Fibroblast of gingiva (primary cell): ENCODE measurements at places on chromosomes 6 and 20.
A peak's percentile ranks its signal among the peaks of the same experiment; 100 is the strongest.

- no peak for DNase-seq
Observed at GRCh38 chr6:6656287-6656686, 67.8 kb downstream of the LY86 start.

DNA sequence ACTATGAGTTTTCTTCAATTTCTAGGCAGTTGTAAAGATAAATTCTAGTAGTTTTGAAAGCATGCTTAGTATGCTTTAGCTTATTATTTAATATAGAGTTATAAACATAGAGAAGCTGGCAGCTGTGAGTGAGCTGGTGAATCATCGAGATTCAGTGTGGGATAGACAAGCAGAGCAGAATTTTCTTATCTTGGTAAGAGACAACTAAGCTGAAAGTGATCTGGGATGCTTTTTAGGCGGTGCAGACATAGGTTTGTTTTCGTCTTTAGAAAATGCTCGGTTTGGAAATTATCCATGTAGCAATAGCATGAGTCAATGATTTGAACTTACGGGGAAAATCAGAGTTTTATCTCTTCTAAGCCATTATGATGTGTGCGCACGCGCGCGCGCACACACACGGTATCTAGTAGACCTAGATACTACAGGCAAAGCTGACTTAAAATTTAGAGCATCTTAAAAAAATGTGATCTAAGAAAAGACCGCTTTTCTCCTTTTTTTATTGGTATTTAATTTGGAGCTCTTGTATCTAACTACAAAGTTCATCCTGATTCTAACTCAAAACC lies 128.3 kb upstream of the MAP3K7 start:
- DNase-seq = no peak

GRCh38 chr20:53925651-53926401 lies 144.6 kb downstream of the BCAS1 start:
- no peak for DNase-seq

- DNase-seq = peak; percentile 23
Observed at GRCh38 chr20:36574366-36575135, 1.2 kb downstream of the TGIF2 start.

GRCh38 chr6:44712353-44713111 lies 325.0 kb downstream of the CDC5L start:
- no peak for DNase-seq

GRCh38 chr20:43096126-43096930 lies 93.4 kb downstream of the PTPRT start:
- DNase-seq = no peak

DNA sequence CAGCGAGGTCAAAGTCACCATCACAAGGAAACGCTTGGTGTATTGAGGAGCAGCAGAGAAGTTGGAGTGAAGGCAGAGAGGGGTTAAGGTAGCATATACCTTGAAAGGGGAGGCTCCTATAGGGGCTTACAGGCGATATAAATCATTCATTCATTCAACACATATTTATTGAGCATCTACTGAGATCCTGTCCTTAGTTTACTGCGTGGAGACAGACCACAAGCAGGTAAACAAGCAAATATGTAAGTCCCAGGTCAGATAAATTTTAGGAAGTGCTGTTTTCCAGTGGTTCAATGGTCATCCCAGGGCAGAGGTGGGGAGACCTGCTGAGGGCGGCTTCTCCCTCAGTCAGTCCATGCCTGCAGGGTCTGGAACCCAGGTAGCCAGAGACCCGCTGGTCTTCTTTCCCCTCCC lies 761 bp upstream of the DNMT3B start:
- DNase-seq = no peak

DNA sequence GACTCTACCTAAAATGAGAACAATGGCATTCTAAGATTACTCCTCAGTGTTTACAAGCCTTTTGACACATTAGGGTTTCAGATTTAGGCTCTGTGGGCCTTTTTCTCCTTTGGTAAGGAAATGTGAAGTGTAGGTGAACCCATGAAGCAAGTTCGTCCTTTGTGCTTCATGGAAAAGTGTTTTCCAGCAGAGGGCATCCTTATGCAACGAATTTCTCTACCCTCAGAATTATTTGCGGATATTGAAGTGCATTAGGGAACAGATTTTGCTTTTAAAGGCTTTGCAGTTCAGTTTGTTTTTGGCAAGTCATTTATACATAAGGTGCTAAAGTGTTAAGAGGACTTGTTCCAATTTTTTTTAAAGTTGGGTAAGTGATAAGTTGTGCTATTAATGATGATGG lies 55.7 kb upstream of the FERMT1 start:
- peak; percentile 37 for DNase-seq

GRCh38 chr20:63741676-63742380 lies 2.3 kb downstream of the SLC2A4RG start:
- no peak for DNase-seq

GRCh38 chr6:137219664-137220252 lies 573 bp upstream of the IFNGR1 start:
- DNase-seq = no peak

DNA sequence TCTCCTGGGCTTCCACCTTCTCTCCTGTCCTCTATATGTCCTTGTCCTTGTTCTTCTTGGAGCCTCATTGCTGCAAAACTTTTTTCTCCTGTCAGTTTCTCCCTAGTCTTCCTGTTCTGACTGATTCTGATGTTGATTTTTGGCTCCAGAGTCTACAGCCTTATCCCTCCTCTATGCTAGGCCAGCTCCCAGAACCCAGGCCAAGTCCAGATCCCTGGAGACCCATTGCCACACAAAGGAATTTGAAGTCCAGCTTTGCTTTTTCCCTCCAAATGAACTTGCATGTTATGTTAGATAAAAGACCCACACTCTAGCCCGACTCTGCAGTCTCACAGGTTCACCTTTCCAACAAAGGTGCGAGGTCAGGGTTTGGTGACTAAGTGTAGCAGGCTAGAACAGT lies 203.1 kb downstream of the FNDC1 start:
- no peak for DNase-seq

DNA sequence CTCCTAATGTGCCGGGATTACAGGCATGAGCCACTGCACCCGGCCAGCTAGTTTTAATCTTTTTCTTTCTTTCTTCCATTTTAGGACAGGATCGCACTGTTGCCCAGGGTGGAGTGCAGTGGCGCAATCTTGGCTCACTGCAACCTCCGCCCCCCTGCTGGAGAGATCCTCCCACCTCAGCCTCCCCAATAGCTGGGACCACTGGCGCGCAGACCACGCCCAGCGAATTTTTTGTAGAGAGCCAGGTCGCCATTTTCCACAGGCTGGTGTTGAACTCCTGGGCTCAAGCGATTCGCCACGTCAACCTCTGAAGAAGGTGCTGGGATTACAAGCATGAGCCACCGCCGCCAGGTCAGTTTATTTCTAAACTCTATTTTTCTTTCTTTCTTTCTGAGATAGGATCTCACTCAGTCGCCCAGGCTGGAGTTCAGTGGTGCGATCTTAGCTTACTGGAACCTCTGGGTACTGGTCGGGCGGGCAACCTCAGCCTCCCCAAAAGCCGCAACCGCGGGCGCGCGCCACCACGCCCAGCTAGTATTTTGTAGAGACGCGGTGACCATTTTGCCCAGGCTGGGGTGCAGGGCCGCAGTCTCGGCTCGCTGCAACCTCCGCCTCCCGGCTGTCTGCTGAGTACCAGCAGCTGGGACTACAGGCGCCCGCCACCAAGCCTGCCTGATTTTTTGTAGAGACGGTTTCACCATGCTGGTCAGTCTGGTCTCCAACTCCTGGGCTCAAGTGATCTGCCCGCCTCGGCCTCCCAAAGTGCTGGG lies 20.0 kb upstream of the LIN28B start:
- DNase-seq = no peak

DNA sequence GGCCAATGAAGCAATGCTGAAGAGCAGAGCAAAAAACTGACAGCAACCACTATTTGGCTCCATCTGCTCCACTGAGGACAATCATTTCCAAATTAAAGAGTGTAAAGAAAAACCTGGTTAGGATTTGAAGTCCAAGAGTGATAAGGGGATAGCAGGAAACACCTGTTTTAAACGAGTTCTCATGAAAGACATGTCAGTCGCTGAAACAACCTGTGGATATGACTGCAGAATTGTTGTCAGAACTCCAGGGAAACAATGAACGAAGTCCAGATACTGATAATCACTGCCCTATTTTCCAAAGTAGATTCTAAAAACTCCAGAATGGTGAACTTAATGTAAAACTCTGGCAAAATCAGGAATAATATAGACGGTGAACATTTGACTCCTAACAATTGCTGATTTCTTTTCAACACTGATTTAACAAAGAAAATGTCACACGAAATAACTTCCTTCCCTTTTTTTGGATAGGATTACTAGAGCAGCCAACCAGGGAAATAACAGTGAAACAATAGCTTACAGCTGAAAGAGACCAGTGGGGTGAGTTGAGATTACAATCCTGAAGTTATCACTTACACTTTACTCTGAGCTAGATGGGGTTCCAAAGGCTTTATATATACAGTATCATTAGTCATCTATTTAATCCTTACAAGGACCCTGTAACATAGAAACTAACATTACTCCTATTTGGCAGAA lies 83.7 kb downstream of the ELOVL5 start:
- no peak for DNase-seq

DNA sequence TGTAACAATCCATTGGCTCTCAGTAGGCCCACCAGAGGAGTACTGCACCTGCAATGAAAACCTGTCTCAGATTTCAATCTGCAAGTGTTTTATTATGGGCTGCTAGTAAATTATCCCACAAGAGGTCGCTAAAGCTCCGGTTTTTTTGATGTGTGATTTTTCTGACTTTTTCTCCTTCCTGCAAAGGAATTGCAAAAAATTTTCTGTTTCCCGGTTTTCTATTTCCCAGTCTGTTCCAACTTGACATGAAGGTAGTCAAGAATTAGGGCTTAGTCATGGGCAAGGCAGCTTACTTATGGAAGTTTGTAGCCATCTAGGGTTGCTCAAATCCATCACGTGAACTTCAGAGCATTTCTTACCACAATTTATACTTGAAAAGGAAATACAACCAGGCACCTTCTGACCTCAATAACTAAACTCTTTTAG lies 38.5 kb upstream of the AHI1 start:
- DNase-seq = peak; percentile 94

GRCh38 chr6:46062312-46062711 lies 46.7 kb upstream of the CLIC5 start:
- DNase-seq = no peak

DNA sequence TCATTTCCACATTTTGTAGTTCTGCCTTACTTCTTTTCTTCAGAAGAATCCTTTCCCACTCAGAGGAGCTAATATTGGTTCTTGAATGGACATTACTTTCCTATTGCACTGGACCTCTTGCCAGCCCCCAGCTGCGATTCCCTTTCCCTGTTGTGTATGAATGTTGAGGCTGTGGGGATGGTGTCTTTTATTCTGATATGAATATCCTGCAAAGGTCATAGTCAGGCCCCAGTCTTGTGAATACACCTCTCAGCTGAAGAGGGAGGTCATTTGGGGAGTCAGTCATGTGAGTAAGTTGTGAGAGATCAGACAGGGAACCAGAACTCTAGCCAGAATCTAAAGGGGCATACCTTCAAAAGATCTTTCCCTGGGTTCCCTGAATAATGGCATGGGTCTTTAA lies 32.6 kb upstream of the OSTM1 start:
- no peak for DNase-seq

DNA sequence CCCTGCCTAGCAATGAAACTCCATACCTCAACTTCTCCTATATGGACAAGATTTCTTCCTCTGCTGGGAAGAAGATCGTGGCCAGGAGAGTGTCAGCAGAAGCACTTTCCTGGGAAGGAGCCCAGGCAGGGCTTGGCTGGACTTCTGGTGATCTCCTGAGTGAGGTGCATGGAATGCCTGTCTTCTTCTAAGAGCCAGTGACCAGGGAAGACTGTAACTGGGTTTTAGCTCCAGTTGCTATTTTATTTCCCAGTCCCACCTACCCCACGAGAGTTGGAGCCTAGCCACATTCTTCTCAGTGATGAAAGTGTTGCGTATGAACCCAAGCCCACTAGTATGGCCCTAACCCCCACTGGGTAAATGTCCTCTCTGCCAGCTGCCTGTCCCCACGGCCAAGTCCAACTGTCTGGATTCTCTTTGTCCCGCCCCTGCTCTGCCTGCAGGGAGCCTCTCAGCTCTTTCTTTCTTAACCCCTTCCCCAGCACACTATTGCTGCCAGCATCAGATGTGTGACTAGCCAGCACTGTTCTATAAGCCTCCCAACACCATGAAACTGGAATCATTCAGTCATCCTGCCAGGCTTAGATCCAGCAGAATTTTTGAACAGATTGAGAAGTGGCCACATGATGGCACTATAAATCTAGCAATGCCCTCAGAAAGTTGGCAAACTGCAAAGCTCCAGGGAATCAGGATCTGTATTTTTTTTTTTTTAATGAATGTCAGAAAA lies 69.8 kb upstream of the FAM184A start:
- DNase-seq = peak; percentile 84

GRCh38 chr6:16639684-16640480 lies 121.4 kb downstream of the ATXN1 start:
- peak; percentile 58 for DNase-seq

DNA sequence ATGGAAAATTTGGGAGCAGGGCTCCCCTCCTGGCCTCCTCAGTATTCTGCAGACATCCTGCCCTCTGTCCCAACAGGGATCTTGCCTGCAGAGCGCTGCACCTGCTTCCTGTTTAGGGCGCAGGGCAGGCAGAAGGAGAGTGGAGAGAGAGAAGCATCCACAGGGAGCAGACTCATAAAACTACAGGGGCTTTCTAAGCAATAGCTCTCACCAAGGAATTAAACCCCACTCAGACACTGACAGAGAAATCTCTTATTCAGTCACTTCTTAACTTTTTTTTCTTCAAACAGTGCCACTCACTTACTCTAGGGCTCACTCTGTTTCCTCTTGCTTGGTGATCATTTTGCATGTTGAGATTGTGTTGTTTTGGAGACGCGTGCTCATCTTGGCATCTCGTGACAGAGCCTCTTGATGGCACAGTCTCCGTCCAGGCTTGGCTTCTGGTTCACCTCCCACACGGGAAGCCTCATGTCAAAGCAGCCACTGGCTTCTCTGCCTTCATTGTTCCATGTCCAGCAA lies 153.1 kb upstream of the INSM1 start:
- DNase-seq = no peak

DNA sequence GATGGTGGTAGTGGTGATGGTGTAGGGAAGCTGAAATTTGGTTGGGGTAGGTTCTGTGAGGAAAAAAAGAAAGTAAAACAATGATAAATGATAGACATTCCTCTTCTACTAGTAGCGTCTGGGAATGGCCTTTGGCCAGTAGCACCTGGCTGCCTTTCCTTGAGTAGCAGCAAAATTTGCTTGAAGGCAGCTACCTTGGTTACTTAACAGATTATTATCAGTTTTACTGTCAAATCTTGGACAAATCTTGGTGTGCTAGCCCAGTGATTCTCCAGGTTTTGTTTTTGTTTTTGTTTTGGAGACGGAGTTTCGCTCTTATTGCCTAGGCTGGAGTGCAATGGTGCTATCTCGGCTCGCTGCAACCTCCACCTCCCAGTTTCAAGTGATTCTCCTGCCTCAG lies 26.4 kb downstream of the LIN28B start:
- DNase-seq = no peak
